ENCODE measurements at places on chromosomes 16 and 17.

DNA sequence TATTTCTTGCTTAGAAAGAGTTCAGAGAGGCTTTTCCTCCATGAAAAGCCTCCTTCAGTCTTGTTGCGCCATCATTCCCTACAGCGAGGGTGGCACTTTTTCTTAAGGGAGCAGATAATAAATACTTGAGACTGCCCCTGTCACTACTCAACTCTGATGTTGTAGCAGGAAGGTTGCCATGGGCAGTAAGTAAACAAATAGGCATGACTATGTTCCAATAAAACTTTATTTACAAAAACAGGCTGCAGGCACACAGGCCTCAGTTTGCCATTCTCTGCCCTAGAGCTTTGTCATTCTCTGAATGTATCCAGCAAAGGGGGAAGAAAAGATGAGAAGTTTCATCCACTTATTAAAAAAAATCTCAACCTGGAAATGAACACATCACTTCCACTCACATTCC is 60.4 kb downstream of the MYOCD start:
- DNase-seq: no peak

- DNase-seq: no peak
Observed at GRCh38 chr17:73272906-73273218, 11.2 kb upstream of the CPSF4L start.

DNA sequence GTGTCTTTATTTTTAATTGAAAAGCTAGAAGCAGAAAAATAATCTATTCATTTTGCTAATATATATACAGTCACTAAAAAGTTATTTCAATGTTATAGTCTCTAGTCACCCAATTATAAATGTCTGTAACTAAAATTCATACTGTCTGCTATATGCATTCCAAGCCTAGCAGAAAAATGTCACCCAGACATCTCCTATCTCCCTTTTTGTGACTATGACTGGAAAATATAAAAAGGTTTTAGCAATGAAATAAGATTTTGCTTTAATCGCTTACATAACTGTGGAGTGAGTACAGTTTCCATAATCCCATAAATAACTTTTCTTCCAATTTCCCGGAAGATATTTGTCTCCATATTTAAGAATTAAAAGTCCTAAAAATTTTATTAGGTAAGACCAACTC is 88.6 kb downstream of the BRIP1 start:
- DNase-seq: no peak

- no peak for DNase-seq
Observed at GRCh38 chr16:63481060-63481459, 1444.8 kb upstream of the CDH8 start.

DNA sequence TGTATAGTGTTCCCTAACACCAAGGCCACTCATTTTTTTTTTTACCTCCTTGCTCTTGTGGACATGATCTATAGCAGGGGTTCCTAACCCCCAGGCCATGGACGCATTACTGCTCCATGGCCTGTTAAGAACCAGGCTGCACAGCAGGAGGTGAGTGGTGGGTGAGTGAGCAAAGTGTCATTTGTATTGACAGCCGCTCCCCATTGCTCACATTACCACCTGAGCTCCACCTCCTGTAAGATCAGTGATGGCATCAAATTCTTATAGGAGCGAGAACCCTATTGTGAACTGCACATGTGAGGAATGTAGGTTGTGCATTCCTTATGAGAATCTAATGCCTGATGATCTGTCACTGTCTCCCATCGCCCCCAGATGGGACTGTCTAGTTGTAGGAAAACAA is 342.0 kb downstream of the SOX9 start:
- no peak for DNase-seq

- DNase-seq: no peak
Observed at GRCh38 chr17:77271411-77271810, 130.6 kb downstream of the SEC14L1 start.

DNA sequence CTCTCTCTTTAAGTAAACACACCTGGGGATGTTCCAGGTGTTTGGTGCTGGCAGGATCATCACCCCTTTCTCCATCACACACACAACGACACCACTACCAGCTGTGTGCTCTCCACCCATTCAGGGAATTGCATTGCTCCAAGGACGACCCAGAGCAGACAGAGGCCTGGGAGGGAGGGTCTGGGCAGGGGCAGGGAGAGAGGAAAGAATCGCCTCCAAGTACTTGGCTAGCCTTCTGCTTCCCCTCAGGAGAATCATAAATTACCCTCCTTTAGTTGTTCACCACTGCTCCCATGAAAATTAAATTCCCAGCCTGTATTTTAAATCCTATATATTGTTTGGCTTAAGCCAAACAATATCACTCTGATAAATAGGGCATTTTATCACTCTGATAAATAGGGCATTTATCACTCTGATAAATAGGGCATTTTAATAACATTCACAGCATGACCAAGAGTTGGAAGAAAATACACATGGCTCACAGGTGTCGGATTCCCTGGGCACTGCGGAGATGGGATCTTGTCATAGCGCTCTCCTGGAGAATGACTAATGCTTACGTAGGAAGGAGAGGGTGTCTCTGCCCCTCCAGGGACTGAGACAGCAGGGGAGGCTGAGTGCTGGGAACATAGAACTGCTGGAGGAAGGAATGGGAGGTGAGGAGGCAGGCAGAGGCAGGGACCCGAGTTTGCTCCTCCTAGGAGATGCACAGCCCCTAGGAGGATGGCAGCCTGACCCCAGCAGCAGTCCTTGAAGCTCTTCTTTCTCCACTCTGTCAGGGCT is 673.6 kb downstream of the HS3ST4 start:
- DNase-seq: no peak

- peak; percentile 99 for DNase-seq
Observed at GRCh38 chr17:56833809-56834379, at the start of the genes C17orf67 and DGKE. C17orf67 (minus strand) TSS chr17:56833920; CDS start chr17:56815810, 18,110 bp downstream. DGKE (plus strand) TSS chr17:56834151; CDS start chr17:56834796, 645 bp downstream.

GRCh38 chr17:30323895-30324319 is 9.9 kb downstream of the TMIGD1 start:
- DNase-seq: peak; percentile 22
